ENCODE measurements at places on chromosomes 11 and 22.
A peak's percentile ranks its signal among the peaks of the same experiment; 100 is the strongest.

DNA sequence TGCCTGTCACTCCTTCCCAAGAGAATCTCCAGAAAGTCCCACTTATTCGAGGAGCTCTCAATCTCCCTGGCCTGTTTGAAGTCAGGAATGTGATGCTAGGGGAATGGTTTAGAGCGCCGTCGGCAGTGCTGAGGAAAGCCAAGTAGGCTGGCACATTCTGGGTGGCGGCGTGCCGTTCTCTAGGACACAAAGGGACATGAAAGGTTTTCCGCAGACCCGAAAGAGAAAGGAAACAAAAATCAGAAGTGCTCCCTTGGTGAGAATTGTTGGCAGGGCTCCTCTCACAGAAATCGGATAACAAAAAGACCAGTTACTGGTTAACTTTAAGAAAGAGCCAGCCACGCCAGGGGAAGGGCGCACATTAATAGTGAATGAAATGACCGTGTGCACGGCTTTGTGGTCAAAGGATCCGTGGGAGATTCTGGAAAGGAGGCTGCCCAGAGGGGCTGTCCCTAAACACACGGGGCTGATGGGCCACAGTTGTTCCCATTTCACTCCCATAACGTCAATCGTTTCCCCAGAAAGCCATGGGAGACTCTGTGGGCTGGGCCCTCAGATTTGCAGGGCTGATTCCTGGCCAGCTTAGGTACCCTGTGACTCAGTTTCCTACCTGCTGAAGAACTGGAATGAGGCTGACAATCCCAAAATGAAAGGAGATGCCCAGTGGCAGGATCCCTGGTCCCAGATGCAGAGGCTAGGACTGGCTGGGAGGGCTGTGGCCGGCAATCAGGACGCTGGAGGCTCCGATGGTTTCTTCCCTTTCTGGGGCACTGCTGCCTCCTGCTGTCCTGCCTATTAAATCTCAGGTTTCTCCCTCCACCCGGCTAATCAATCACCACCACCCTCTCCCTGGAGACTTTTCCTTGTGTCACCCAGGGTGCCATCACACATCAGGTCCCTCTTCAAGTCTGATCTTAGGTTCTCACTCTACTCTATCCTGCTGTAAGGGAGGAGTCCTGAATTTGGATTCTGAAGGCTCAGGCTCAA, 82.3 kb downstream of the RCN1 start:
- DNase-seq, result peak; percentile 12

DNA sequence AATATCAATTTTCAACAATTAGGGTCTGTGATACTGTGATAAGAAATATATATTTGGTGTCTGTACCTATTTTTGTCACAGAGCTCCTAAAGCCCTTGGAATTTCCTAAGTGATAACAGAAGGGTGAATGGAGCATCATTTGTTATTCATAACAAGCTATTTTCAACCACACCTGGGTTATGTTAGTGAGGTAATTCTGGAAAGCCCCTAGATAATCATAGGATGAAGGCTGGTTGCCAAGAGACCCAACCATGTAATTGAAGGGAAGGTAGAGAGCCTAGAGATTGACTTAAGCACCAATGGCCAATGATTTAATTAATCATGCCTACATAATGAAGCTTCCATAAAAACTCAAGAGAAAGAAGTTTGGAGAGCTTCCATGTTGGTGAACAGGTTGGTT, 109.4 kb downstream of the KIF18A start:
- DNase-seq, result no peak

- no peak for DNase-seq
Measured at GRCh38 chr22:40121461-40121860, 56.3 kb upstream of the TNRC6B start.

DNA sequence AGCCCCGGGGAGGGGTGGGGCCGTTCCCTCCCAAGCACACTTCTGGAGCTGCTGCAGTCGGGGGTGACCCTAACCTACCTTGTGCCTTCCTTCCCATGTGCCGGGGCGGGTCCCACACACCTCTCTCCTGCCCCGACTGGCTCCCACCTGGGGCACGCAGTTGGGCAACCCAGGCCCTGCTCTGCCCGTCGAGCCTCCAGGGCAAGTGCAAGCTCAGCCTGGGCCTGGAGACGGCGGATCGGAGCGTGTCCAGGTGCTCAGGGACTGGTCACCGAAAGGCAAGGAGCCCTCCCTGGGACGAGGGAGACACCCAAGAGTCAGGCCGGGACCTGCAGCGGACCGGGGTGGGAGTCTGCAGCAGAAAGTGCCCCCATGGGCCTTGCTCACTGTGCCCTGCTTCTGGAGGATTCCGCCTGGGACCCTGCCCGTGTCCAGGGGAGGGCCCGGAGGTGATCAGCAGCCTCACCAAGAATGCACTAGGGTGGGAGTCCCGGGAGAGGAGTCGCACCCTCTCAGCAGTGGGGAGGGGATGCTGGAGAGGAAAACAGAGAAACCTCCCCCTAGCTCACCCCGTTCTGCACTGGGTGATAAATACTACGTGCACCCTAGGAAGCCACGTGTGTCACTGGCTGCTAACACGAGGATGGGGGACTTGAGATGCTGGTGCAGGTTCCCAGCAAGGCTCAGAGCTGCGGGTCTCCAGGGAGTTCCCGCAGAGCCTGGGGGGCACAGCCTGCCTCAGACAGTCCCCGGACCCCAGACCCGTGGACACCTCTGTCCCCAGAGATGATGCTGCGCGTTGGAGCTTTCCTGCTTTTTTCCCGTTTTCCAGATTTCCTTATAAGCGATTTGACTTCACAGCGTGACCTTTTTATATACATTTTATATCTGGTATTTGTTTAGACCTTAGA, 5.2 kb upstream of the GATD1 start:
- DNase-seq, result no peak

DNA sequence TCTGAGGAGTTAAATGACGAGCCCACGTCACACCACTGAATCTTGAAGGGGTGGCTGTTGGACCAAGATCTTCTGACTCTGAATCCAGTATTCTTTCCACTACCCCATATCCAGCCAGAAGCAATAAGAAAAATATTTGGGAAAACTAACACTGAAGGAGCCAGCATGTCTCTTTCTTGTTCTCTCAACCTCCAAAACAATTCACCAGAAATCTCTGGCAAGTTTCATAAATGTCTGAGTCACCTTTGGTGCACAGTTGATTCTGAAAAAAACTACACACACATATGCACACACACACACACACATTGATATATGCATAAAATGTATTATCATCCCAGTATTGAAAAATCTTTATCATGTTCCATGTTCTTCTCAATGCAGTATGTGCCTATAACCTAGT, 104.3 kb upstream of the BLID start:
- DNase-seq, result no peak

DNA sequence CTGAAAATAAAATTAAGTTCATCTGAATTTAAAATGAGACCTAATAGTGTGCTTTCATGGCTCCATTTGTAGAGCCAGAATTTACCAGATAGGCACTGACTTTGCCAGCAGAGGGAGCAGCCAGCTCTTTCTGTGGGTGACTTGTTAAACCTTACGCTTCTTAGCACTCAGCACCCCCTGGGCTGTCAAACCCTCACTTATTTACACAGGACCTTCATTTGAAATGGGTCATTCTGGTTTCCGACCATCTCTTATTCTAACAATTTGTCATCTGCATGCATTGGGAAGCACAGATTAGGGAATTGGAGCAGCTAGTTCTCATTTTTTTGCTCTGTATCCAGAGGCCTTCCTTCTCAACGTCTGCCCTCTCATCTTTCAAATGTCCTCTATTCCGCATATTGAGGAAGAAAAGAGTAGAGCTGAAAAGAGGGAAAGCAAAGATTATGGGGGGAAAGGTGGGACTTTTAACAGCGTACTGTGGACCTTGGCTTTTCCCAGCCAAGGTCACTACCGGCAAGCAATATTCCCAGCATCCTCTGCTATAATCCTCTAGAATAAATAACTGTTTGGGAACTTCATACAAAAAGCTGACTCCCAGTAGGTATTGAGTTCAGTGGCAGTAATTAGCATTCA, 3.1 kb downstream of the ASRGL1 start:
- DNase-seq, result peak; percentile 67

DNA sequence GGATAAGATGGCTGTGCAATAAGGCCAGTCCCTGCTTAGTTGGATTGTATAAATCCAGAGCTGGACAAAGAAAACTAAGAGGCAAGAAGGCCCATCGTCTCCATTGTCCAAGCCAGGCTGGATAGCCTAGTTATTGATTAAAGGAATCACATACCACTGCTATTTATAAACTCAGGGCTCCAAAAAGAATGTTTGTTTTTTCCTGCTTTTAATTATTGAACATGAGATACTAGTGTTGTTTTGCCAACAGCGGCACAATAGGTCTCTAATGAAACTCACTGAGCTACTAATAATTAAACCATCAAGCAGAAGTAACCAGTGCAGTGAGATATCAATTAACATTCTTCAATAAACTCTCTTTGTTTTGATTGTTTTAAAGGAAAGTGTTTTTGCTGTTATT, 259.7 kb downstream of the INSC start:
- DNase-seq, result no peak

DNA sequence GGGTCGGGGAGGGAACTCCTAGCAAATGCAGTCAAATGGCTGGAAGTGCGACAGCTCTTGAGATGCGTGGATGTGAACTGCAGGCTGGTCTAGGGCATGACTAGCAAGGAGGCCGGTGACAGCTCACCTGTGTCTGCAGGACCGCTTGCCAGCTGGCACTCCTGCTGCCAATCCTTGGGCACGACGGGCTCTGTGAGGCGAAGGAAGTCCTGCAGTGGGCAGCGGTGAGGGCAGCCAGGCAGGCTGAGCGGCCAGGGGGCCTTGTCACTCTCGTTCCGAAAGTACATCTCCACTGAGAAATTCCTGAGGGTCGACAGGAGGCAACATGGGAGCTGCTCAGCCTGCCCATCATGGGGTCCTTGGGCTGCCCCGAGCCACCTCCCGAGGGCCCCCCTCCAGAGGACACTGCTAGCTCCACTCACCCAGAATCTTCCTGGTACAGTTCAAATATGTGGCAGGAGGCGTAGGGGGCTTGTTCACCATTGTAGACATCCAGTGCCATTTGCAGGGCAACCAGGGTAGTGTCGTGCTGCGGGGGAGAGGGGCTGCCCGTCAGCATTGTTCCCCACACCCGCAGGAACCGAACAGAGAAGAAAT, 5.9 kb downstream of the ACP2 start:
- no peak for DNase-seq

GRCh38 chr22:38567531-38568285, 2.3 kb downstream of the DMC1 start:
- no peak for DNase-seq

GRCh38 chr11:129278586-129279319, 86.6 kb upstream of the ARHGAP32 start:
- DNase-seq, result peak; percentile 4

DNA sequence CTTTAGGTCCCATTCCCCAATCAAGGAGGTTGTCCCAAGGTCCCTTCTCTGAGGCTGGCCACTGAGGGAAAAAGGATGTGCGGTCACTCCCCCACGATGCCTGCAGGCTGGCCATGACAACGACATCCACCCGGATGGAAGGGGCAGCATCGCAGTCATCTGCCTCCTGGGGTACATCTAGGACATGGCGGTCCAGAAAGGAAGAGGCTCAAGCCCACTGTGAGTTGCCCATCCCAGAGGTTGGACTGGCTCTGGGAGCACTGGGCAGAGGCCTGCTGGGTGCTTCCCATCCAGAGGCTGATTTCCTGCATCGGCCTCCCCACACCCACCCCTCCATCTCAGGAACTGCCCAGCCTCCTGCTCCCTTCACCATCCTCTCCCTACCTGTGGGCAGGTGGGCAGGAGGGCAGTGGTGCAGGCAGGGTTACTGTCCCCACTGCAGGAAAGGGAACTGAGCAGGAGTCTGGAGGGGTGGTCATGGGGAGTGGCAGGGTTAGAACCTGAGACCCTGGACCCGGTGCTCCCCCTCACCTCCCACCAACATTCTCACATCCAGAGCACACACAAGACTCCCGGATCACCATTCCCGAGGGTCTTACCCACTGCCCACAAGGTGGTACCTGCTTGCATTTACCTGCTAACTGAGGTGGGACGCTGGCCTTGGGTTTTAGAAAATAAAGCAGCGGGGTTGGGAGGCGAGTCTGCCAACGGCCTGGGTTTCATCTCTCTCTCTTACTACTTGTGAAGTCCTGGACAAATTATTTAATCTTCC, 4.4 kb downstream of the RCE1 start:
- no peak for DNase-seq

DNA sequence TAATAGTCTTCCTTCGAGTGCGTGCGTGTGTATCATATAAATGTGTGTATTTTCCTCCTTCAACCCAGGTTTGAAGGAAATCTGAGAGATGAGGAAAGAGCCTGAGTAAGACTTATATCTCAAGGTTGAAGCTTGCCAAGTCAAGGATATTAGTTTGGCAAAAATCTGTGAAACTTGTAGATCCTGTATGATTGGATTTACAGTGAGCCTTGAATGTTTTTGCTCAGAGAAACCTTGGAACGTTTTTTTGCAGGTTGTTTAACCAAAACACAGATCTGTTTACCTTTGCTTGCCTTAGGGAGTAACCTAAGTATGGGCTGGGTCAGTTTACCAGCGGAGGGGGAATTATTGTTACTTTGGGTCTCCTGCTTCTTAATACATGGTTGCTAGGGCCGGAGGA, 35.9 kb upstream of the SORL1-AS1 start:
- DNase-seq, result no peak

DNA sequence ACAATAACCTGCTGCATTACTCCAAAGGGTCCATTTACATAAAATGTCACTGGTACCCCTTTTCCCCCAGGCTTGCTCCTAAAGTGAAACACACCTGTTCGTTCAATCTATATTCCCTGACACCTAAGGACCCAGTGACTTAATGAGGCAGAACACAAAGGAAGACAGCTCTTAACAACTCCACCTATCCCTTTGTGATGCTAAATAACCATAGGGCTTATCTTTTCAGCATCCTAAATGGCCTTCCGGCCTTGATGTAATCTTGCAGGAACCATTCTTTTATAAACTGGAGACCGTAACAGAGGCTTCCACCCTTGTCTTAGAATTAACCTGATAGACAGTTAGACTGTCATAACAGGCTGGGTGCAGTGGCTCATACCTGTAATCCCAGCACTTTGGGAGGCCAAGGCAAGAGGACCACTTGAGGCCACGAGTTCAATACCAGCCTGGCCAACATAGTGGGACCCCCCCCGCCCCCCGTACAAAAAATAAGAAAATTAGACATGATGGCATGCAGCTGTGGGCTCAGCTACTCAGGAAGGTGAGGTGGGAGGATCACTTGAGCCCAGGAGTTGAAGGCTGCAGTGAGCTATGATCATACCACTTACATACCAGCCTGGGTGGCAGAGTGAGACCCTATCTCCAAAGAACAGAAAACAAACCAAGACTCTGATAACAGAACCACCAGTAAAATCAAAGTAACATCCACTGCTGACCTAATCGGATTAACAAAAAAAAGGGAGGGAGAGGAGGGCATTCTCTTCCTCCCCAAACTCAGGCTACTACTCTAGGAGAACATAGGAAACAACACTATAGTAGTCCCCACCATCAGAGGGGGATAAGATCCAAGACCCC, 5.1 kb downstream of the CHEK2 start:
- no peak for DNase-seq

Data from CD4-positive, alpha-beta T cell treated with Interleukin-12 subunit alpha and Interleukin-12 subunit beta, for 1 hour (primary cell).